NCI-H2081 (cell line): ENCODE measurements at places on chromosomes 2 and 18.
A peak's percentile ranks its signal among the peaks of the same experiment; 100 is the strongest.

- peak; percentile 85 for DNase-seq
These were observed at the start of gene PLEKHB2 for GRCh38 chr2:131105156-131105949. PLEKHB2 (plus strand) TSS chr2:131105336; CDS start chr2:131120942, 15,606 bp downstream.

GRCh38 chr2:34808426-34808825 lies 1209.3 kb upstream of the FAM98A start:
- DNase-seq, result no peak

- DNase-seq, result no peak
These were observed 13.2 kb downstream of the CYP26B1 start for GRCh38 chr2:72134408-72134996.

DNA sequence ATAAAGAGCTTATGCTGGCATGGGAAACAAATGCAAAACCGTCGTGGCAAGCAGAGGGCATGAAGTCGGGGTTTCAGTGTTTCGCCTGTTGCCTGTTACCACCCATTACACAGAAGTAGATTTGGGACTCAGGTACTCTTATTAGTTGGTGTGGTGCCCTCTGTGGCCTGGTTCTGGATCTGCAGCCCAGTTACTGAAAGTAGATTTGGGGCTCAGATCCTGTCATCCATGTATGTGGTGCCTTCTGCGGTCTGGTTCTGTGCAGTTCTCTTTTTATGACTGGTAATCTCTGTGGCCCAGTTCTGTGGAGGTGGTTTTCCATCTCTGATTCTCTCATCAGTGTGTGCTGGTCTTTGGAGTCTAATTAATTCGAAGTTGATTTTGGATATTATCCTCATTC lies 45.2 kb downstream of the ADNP2 start:
- peak; percentile 32 for DNase-seq

DNA sequence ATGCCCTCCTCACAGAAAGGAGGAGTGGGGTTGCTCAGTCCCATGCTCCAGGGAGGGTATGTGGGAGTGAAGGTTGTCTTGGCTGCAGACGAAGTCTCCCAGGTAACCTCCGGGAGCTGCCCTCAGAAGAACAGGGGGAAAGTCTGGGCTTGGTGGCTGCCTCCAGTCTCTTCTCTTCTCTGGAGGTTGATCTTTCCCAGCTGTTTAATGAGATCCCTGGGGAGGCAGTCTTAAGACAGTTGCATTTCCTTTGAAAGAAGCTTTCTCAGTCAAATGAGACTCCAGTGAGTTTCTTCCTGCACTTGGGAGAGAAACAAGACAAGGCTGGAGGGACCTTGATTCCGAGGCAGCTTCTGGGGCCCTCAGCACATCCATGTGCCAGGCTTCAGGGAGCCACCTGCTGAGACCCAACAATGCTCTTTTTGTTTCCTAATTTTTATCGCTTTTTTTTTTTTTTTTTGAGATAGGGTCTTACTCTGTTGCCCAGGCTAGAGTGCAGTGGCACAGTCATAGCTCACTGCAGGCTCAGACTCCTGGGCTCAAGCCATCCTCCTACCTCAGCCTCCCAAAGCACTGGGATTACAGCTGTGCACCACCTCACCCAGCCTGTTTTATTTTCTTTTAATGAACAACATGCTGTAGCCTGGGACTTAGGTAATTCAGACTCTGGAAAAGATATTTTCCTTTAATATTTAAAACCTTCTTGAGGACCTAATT lies 71.7 kb upstream of the TPO start:
- DNase-seq, result no peak

- DNase-seq, result peak; percentile 55
These were observed 171.8 kb downstream of the ICOS start for GRCh38 chr2:204108330-204108751.

GRCh38 chr18:8117006-8117371 lies 492.2 kb upstream of the RAB12 start:
- DNase-seq, result no peak

GRCh38 chr2:28721601-28722191 lies 29.9 kb upstream of the PPP1CB start:
- no peak for DNase-seq

DNA sequence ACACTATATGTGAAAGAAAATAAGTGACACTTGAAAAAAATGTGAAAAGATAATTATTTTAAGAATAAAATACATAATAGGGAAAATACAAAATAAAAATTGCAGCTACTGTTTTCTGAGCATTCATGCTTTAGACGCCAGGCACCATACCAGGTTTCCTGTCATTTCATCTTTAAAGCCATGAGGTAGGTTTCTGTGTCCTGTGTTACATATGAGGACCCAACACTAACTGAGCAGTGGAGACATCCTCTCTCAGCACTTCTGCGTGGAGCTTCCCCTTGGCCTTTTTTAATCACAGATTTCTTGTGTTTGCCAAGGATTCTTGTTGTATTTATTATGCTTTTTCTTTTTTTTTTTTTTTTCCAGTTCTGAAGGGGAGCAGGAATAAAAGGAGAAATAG lies 117.3 kb downstream of the FAM117B start:
- no peak for DNase-seq

DNA sequence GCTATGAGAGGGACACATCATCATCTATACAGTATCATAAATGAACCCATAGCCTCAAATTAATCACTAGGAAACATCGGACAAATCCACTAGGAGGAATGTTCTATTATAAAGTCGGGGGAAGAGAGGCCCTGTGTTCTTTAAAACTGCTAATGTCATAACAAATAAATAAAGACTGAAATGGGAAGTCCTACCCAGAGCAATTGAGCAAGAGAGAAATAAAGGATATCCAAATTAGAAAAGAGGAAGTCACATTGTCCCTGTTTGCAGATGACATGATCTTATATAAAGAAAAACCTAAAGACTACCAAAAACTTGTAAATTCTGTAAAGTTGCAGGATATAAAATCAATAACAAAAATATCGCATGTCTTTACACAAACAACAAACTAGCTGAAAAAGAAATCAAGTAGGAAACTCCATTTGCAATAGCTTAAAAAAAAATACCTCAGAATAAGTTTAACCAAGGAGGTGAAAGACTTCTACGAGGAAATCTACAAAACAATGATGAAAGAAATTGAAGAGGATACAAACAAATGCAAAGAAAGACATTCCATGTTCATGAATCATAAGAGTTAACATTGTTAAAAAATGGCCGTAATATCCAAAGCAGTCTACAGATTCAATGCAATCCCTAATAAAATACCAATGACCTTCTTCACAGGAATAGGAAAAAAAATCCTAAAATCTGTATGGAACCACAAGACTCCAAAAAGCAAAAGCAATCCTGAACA lies 30.6 kb downstream of the RTN4 start:
- no peak for DNase-seq

- DNase-seq, result no peak
These were observed 12.1 kb upstream of the GREB1 start for GRCh38 chr2:11521775-11522174.

DNA sequence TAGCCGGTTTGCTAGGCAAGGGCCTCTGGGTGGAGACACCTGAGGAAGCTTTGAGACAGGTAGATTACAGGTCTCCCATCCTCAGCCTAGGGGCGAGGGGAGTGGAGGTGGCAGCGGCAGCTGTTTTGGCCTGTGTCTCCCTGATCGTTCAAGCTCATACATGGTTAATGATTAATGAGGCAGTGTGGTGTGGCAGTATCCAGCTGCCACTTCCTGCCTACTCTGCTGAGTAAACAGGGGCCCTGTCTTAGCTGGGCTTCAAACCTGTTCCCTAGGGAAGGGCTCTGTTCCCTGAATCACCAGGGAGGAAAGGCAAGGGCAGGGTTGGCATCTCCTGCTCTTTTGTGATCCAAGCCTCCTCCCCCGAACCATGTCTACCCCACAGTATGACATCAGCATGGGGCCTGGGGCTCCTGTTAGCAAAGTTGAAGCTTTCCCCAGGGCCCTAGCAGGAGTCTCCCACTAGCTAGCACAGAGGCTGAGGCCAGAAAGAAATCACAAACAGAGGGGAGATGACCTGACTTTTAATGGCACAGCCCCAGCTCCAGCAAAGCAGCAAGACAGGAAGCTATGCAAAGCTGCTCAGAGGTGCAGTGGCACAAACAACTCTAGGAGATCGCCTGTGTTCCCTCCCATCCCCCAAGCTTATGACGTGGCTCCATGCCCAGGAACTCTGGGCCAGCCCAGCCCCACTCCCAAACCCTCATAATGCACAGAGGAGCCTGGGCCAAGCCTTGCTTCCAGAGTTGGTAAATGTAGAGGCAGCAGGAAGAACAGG lies 3.7 kb upstream of the TUBA4B start:
- DNase-seq, result peak; percentile 60

DNA sequence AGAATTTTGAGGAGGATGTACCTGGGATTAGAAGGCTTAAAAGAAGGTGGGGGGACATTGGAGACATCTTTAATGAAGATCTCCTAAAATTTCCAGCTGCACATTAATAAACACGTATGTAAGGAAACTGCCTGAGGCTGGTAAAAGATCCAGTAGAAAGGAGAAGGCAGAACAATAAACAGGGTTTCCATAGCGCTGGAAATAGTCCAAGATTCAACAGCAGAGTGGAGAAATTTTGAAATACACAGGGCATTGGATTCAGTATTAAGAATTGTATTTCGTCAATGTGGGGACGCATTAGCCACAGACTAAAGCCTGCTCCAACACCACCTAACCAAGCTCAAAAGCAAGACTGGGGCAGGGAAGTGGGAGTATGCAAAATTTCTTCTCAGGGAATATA lies 606.9 kb upstream of the NRXN1 start:
- DNase-seq, result peak; percentile 41

- DNase-seq, result peak; percentile 86
These were observed 891 bp upstream of the FTCDNL1 start for GRCh38 chr2:199851883-199852282.

- DNase-seq, result no peak
These were observed 199.8 kb downstream of the PLCL1 start for GRCh38 chr2:198004173-198004572.

DNA sequence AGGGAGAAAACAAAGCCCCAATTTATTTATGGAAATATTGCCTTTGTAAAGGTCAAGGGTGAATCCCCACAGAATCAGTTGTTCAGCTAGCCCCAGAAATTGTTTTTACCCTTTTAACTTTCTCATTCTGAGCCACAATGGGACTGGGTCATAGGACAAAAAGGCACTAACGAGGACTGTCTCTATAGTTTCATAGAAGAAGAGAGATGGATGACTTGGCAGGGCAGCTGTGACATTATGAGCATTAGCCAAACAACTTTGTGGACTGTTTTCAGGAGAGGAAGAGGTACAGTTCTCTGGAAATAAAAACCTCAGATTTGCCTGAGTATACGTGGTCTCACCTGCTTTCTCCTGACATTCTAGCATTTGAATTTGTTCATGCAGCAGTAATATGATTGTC lies 1155.8 kb upstream of the CHAC2 start:
- DNase-seq, result peak; percentile 6

DNA sequence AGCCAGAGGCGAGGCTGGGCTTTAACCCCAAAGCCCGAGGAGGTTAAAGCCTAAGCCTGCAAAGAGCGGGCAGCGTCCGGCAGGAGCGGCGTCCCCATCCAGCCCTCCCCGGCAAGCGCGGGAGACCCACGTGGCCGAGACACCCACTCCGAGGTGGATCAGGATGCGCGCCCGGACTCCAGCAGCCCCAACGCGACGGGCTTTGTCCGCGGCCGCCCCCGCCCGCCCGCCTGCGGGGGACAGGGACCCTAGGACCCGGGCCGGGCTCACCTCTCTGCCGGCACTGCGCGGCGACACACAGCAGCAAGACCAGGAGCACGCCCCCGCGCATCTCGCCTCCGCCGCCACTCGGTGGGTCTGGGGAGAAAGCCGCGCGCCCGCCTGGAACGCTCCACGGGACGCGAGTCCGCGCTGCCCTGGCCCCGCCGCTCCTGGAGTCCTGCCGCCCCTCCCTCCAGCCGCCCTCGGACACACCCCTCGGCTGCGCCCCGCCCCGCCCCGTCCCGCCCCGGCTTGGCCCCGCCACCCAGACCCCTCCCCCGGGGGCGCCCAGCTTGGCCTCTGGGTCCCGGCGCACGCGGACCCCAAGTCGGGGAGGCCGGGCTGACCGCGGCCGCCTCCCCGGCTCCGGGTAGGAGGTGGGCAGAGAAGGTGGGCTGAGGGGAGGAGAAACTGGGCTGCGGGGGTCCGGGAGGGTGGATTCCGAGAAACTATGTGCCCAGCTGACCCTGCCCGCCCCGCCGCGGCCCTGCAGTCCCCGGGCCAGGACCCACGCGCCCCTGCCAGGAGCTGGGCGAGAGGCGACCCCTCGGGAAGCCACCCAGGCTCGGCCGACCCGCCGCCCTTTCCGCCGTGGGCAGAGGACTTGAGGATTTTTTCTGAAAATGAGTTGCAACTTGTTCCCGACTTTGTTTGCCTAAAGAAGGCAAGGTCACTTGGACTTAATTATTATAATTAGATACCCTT lies at the start of gene LAMA1:
Gene LAMA1, minus strand, starts transcription at position 408 of the 966 bp plus-strand sequence. Its CDS starts 77 bp downstream, at position 331.
- DNase-seq, result peak; percentile 30

DNA sequence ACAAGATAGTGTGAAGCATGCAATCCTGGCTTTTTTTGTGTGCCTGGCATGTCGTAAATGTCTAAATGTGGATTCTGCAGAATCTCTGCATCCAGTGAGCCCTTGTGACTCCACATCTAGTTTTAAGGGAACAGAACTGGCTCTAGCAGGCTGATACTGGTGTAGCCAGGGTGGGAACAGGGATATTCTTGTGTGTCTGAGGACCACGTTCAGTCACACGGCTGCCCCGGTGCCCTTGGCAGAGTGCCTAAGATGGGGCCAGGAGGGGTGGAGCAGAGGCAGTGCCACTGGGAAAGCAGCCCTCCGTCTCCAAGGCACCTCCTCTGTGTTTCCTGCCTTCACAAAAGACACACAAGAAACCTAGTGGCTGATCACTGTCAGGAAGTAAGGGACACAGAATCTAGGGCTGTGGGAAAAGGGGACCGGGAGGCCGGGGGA lies 91.5 kb upstream of the PARD3B start:
- peak; percentile 32 for DNase-seq

DNA sequence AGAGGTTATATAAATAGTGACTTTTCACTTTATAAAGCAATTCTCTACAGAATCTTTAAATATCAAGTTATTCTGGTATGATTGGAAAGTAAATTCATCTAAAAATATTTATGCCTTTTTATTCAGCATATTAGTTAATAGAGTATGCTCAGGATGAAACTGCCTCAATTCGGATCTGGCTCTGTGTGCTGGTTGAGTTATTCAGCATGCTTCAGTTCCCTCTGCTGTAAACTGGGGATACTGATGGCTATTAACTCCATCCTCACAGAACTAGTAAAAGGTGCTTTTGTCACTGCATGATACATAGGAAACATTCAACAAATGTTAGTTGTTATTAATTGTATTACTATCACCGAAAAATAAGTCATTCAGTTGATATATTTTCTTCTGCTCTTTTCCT lies 250.3 kb downstream of the NRXN1 start:
- no peak for DNase-seq

- no peak for DNase-seq
These were observed 48.3 kb downstream of the CABLES1 start for GRCh38 chr18:23183411-23184150.

GRCh38 chr18:10723496-10723895 lies 197.7 kb downstream of the NAPG start:
- no peak for DNase-seq
